Foreskin keratinocyte (primary cell): ENCODE measurements at places on chromosomes 4 and X. TPM values are rescaled to one million over a fixed set of nuclear protein-coding genes. Genes with fewer than 3 reads are reported as not detected.

DNA sequence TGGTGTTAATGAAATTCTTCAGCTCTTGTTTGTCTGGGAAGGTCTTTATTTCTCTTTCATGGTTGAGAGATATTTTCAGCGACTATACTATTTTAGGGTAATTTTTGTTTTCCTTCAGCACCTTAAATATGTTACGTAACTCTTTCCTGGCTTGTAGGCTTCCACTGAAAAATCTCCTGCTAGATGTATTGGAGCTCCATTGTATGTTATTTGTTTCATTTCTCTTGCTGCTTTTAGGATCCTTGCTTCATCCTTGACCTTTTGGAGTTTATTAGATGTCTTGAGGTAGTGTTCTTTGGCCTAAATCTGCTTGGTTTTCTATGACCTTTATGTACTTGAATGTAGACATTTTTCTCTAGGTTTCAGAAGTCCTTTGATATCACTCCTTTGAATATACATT lies 93.6 kb downstream of the MMRN1 start:
- DNase-seq: no peak

DNA sequence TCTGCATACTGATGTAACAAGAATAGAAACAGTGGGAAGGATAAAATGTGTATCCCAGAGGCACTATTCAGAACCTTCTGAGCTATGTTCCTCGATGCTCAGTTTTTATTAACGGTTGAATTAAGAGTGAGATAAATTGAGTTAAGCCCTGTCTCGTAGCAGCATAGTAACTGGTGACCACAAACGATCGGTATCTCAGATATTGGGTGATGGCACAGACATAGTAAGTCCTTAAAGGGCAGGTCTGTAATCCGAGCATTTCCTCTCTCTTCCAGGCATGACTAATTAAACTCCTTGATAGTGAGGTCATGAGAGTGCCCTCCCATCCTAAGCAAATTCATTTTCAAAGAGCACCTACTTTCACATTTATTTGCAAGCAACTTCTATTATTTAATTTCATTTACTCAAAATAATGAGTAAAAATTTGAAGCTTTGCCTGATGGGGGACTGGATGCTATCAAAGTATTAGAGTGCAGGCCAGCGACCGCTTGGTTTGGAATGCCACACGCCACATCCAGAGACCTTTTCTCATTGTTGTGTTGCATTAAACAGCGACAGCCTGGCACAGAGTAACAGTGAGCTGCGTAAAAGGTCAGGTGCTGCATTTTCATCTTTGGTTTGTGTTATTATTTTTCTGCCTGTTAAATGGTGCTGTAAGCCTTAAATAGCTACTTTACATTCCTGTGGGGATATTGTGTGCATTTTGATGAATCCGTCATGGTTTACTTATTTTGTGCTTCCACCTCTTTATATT lies 101.9 kb downstream of the PCDH7 start:
- DNase-seq: no peak

GRCh38 chrX:66872771-66873170 lies 233.9 kb upstream of the EDA2R start:
- no peak for DNase-seq

The CSAG2 gene
- total RNA-seq: not detected in 2 replicates

- DNase-seq: no peak
Measured at GRCh38 chr4:3872834-3873313, 106.7 kb downstream of the ADRA2C start.

The SOWAHD gene
- total RNA-seq: 0.07 TPM in 1 of 2 replicates, not detected in the other

GRCh38 chr4:68751138-68751537 lies 64.7 kb upstream of the UGT2B10 start:
- DNase-seq: no peak

GRCh38 chrX:21932292-21933002 lies 8.1 kb upstream of the SMS start:
- DNase-seq: no peak

DNA sequence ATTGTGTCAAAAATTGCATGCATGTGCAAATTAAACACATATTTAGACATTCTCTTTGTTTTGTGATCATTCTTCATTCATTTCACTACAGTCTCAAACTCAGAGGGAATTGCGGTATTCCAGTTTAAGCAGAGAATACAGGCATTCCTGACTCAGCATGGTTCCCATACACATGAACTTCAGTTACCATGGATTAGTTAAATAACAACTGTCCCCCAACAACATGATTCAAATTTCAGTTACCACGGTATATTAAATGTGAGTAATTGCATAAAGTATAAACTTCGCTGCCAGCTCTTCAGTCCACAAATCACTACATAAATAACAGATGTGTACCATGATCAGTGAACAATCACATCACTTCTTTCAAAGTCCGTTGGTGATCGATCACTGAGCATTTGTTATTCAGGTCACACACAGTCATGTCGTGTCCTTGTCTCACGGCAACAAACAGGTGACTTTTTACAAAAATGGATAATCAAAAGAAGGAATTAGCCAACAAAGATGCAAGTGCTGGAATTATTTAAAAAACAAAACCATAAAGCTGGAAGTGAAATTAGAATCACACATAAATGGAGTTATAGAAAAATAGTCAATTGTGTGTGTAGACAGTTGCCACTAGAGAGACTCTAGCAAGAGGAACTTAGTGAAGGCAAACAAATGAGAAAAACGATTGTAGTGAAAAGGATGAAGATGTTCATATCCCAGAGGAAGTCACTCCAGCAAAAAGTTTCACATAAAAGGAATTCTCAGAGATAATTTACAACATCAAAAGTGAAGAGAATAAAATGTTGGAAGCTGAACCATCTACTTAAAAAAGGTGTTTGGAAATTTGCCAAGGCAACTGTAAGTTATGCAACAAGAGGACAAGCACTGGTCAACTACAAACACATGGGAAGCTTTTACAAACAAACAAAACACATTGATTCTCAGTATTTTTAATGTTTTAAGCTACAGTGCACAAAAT lies 138.6 kb upstream of the SMARCAD1 start:
- DNase-seq: no peak

The PASD1 gene
- total RNA-seq: not detected in 2 replicates

The HMGN5 gene
- 1.7 and 2.4 TPM in 2 replicates for total RNA-seq

DNA sequence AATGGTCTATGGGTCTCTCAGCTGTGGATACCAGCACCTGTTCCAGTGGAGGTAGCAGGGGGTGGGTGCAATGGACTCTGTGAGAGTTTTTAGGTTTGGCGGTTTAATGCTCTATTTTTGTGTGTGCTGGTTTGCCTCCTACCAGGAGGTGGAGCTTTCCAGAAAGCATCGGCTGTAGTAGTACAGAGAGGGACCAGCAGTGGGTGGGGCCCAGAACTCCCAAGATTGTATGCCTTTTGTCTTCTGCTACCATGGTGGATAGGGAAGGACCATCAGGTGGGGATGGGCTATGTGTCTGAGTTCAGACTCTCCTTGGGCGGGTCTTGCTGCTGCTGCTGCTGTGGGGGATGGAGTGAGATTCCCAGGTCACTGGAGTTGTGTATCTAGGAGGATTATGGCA lies 557.2 kb upstream of the GRID2 start:
- no peak for DNase-seq

GRCh38 chr4:9952415-9952950 lies 68.8 kb downstream of the SLC2A9 start:
- no peak for DNase-seq

DNA sequence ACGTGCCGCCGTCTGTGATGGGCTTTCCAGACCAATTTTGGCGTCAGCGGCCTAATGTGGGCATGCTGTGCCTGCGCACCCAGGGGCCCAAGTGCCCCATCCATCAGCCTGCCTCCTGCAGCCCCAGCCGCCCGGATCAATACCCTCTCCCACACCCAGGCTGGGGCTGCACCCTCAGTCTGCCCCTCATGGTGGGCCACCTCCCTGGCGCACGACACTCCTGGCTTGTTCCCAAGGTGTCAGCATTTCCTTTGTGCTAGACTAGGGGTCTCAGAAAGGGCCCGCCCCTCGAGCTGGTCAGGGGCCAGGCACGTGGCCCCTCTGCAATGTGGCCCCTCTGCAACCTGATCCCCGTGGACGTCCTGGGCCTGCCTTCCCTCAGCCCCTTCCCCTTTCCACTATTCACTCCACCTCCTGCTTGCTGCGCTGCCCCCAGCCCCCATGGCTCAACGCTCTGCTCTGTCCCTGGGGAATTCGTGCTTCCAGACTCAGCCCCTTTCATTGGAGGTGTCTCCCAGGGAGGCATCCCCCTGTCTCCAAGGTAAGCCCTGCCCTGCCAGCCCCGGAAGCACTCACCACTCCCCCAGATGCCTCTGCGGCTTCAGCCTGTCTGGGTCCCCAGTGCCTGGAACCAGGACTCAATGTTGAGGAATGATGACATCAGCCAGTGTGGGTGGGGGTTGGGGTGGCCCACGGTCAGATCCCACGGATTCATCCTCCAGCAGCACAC lies 130.8 kb downstream of the HMX1 start:
- no peak for DNase-seq

DNA sequence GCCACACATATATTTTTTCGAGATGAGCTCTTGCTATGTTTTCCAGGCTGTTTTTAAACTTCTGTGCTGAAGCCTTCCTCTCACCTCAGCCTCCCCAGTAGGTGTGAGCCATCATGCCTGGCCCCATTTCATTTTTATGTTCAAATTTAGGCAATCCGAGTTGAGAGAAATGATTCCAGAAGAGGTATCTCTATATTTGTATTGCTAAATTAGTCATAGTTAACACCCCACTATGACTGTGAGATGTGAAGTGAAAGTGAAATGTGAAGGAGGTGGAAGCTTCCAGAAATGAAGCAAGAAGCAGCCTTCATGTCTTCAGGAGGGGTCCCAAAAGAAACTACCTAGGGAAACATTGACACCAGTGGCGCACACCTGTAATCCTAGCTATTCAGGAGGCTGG lies 17.7 kb downstream of the APELA start:
- no peak for DNase-seq

The CCNA2 gene
- 65.8 and 83.0 TPM in 2 replicates for total RNA-seq
